ENCODE measurements at places on chromosomes 3 and 15. TPM values are rescaled to one million over a fixed set of nuclear protein-coding genes. Genes with fewer than 3 reads are reported as not detected.

Gene WDR72
- not detected for total RNA-seq

Gene SUSD5
- total RNA-seq = not detected

Gene EBLN2
- 7.9 TPM for total RNA-seq

Gene ACTR8
- 33.5 TPM for total RNA-seq

Gene PIK3R4
- total RNA-seq = 27.7 TPM

Gene MFGE8
- total RNA-seq = not detected

Gene ZNF860
- 22.4 TPM for total RNA-seq

Gene HRH1
- 6.2 TPM for total RNA-seq

Gene FBXW12
- not detected for total RNA-seq

All from Karpas-422 (cell line).